ENCODE measurements at places on chromosomes 12 and 14.

DNA sequence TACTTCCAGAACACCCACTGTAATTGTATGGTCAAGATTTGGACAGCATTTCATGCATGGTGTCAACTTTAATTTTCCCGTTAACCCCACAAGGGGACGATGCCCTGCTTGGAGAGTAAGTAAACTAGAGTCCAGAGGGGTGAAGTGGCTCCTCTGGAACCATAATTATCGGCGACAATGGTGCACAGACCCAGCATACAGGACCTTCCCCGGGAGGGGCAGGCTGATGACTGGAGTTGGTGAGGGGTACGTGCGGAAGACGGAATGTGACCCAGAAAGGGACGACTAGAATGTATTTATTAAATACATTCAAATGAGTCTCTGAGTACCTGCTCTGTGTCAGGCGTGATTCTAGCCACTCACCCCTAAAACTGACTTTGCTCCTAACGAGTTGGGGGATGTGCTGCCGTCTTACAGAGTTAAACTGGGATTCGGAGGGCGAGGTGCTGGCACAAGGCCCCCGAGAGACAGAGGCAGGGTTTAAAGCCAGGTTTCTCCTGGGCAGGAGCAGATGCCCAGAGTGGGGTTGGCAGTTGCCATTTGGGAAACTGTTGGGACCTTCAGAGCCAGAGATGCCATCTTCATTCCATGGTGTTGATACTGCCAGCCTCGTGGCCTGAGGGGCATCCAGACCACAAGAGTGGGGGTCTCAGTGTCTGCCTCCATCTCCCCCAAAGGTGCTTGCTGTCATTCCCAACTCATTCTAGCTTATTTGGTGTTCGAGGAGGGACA, 10.9 kb downstream of the RTL1 start:
- no peak for DNase-seq

- no peak for DNase-seq
These were observed 33.4 kb downstream of the SUSD6 start for GRCh38 chr14:69644814-69645213.

GRCh38 chr12:20260851-20261250, 107.5 kb upstream of the PDE3A start:
- no peak for DNase-seq

GRCh38 chr14:84988357-84988756, 541.6 kb upstream of the FLRT2 start:
- DNase-seq, result no peak

DNA sequence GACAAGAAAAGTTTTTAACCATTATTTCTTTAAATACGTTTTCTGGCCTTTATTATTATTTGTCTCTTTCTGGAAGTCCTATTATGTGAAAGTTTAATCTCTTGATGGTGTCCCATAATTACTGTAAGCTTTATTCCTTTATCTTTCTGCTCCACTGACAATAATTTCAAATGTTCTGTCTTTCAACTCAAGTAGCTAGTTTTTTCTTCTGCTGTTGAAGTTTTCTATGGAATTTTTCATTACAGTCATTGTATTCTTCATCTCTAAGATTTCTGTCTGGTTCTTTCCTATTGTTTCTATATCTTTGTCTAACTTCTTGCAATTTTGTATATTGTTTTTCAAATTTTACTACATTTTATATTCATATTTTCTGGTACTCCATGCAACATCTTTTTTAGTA, 173.6 kb upstream of the MGAT4C start:
- DNase-seq, result no peak

GRCh38 chr12:131848753-131849152, 20.6 kb downstream of the MMP17 start:
- no peak for DNase-seq

DNA sequence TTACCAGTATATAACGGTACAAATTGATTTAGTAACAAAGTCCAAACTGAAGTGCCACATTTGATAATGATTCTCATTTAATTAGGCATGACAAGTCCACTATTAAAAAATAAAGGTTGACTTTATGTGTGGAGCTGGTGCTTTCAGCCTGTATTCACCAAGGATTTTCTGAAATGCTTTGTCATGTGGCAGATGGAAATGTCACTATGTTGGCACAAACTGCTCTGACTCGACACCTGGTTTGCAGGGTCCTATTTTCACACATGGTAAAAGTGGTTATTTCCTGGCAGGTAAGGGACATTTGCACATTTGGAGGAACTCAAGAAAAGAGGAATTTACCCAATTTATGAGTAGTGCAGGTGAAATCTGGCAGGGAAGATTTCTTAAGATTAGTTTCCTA, 572.6 kb upstream of the MDGA2 start:
- DNase-seq, result no peak

Data from stimulated activated naive CD8-positive, alpha-beta T cell treated with anti-CD3 and anti-CD28 coated beads, Interleukin-15, Interleukin-2, amounts not matched to agents 100 U/mL and 50 U/mL, for 24 hours (primary cell).